ENCODE measurements at places on chromosomes 1 and 21.

GRCh38 chr1:1601564-1602303 lies 1.8 kb upstream of the FNDC10 start:
- DNase-seq, result no peak

GRCh38 chr1:55224729-55225128 lies 9.6 kb upstream of the USP24 start:
- DNase-seq, result no peak

DNA sequence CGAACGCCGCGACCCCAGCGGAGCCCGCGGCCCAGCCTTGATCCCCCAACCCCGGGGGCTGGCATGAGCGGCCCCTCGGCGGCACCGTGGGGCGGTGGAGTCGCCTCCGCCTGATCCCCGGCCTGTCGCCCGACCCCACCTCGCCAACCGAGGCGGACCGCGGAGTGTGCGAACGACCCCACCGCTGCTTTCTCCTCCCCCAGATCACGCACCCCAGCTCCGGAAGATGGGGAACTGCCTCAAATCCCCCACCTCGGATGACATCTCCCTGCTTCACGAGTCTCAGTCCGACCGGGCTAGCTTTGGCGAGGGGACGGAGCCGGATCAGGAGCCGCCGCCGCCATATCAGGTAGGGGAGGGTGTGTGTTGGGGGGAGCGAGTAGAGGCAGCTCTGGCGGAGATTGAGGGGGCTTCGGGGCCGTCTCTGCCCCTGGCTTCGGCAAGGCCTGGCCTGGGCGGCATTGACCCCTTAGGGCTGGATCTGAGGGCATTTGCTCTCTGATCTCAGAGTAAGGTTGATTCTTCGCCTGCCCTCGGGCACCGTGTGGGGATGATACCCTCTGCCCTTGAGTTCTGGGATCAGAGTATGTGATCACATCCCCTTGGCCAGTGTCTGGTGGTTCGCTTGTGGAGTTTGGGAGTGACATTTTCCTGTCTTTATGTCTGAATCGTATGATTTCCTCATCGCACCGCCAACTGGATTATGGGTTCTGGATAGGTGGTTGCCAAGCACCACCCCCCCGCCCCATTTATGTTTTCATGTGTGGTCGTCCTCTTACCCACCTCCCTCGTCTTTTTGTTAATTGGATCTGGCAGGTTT lies 668 bp downstream of the RNF11 start:
- DNase-seq, result no peak

- DNase-seq, result no peak
Observed at GRCh38 chr1:143497374-143497747, 474.4 kb downstream of the FAM72C start.

- no peak for DNase-seq
Observed at GRCh38 chr1:186050360-186050759, 316.2 kb downstream of the HMCN1 start.

GRCh38 chr21:16007943-16008342 lies 278.2 kb downstream of the USP25 start:
- DNase-seq, result no peak

DNA sequence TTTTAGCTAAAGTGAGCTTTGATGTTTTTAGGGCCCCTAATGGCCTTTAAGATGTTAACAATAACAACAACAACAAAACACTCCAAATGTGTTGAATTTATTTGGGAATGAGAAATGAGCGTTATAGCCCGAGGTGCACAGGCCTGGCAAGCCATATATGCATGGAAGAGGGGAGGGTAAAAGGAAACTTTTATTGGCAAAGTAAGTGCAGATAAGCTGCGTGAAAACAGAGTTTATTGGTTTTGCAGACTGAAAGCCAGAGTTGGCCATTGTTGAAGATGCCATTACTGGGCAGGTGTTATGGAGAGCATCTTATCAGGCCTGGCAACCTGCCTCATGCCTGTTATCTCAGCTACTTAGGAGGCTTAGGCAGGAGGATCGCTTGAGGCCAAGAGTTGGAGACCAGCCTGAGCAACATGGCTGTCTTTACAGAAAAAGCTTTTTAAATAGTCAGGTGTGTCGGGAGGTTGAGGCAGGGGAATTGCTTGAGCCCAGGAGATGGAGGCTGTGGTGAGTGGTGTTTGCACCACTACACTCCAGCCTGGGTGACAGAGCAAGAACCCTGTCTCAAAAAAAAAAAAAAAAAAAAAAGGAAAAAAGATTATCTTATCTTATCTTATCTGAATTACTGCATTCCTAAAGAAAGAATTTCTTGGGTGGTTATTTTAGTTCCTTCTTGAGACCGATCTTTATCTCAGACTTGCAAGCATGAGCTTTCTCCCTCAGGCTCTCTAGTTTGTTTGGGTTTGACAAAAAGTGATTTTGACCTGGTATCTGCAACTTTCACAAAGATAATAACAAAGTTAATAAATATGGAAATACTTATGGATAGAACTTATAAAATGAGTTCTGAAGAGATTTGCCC lies 1.7 kb downstream of the PATJ start:
- DNase-seq, result no peak

- DNase-seq, result no peak
Observed at GRCh38 chr1:65429806-65430205, 9.3 kb downstream of the LEPR start.

DNA sequence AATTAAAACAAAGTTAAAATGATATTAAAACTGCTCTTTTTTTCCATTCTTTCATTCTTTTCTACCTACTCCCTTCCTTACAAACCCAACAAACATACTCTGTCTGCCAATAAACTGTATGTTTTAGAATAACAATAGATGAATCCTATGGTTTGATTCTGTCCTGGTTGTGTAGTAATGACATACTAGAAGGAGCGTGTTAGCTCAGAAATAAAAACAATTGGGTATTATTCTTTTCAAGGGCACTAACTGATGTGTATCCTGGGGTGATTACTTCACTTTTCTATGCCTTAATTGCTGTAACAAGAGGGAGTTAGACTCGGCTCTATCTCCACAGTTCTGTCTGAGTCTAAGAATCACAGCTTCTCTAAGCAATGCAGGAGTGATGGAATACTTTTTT lies 194.4 kb downstream of the GIPC2 start:
- DNase-seq, result no peak

DNA sequence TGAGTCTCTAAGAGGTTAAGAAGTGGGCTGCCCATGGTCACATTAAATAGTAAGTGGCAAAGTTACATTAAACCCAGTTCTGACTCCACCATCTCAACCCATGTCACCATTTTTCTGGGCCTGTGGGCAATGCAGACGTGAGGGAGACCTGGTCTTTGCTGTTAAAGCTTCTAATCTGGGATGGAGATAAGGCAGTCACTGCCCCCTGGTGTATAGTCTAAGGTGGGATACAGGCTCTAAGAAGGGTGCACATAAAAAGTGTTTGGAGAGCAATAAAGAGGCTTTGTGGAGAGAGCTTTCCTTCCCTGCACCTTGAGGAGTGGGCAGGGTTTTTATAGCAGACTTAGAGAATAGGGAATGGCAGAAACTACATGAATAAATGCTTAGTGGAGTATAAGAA lies 141.3 kb downstream of the ROR1 start:
- no peak for DNase-seq

- DNase-seq, result no peak
Observed at GRCh38 chr1:203131548-203132200, 4.1 kb downstream of the ADORA1 start.

- DNase-seq, result no peak
Observed at GRCh38 chr21:45638707-45639106, 4.8 kb upstream of the PCBP3 start.

DNA sequence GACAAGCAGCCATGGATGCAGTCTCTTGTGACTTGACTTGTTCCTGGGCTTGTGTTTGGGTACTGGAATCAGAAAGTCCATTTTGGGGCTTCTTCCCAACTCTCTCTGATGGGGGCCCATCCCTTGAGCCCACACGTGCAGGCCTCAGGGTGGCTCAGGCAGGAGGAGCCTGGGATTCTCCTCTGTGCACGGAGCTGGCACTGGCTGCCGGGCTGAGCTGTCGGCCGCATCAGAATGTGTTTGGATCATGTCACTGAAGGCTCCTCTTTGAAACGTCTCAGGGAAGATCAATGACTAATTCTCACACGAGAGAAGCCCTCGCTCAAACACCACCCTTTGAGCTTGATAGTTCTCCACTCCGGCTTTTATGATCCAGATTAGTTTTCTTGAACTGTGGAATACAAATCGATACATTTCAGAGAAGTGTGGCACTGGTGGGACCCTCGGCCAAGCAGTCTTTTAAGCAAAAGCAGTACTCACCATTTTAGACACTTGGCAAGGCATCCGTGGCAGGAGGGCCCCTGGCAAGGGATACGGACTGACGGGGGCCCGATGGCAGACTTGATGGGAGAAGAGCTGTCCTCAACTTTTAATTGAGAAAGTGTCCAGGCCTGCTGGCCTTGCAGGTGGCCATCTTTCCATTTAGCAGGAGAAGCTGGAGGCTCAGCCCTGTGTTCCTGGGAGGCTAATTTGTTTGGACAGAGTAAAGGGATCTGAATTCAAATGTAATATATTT lies 220.7 kb upstream of the C1orf174 start:
- DNase-seq, result no peak

DNA sequence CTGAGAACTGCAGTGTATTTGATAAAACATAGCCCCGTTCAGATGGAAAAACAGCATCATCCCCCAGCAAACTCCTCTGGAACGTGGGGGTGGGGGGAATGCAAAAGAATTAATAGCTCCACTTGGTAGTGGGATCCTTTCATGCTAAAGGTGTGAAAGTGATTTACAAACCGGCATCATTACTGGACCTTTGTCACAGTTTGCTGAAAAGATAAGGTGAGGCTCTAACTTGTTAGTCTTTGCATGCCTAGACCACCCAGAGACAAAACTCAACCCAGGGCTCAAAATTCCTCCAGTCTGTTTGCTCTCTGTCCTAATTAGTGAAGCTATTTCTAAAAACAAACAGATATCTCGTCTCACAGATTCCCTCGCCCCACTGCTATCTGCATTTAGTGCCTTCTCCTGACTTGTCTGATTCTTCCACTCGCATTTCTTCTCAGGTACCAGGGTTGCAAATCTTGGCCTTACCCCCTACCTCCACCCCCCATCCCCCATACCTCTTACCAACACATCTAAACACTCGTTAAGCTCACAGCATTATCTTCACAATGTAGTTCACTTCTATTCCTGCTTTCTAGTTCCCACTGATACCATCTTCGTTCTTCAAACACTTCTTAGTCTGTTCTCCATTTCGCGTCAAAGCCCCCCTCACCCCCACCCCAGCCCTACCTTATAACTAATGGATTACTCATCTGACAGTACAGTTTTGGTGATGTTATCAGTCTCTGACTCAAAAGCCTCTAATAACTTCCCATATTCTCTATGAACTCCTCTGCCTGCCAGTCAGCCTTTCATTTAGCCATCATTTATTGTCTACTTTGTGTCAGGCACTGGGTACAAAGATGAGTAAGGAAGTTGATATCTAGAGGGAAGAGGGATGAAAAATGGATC lies 11.8 kb downstream of the IER5 start:
- DNase-seq, result no peak

DNA sequence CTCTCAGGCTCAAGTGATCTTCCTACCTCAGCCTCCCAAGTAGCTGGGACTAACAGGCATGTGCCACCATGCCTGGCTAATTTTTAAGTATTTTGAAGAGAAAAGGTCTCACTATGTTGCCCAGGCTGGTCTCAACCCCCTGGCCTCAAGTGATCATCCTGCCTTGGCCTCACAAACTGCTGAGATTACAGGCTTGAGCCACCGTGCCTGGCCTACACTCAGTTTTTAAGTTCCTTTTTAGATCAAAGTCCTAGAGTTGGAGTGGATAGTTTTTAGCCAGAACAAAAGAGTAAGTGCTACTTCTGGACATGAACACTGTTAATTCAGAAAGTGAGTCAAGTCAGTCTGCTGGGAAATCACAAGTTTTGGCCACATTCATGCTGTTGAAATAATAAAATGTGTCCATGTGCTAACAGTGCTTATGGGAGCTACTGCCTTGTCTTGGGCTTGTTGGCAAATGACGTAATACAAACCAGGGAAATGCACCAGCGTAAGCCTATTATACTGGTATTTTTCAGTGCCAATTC lies 84.2 kb downstream of the NDUFS5 start:
- no peak for DNase-seq

DNA sequence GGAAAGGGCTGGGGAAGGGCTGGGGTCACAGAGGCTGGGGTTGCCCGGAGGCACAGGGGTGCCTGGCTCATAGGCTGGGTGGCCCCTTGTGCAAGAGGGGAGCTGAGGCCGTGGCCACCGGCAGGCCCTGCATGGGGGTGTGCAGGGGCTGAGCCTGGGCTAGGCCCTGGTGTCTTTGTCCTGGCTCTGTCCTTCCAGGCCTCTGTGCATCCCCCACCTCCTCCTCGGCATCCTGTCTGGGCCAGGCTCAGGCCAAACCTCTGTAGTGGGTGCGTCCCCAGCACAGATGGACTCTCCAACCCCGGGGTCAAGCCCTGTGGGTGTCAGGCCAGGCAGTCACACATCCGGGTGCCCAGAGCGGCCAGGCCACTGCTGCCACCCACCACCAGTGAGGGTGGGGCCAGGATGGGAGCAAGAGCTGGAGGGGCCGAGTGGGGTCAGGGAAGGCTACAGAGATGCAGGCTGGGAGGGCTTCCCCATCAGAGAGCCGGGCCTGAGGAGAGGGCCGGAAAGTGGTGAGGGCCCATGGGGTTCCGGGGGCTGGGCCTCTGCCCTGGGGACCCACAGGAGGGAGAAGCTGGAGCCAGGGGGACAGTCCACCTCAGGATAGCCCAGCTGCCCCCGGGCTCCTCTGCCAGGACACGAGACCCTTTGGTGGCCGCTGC lies 19.4 kb downstream of the PANK4 start:
- DNase-seq, result no peak

- DNase-seq, result no peak
Observed at GRCh38 chr1:227949341-227949921, 1.7 kb upstream of the WNT9A start.
